CD8-positive, alpha-beta memory T cell (primary cell): ENCODE measurements at places on chromosomes 4 and X.
A peak's percentile ranks its signal among the peaks of the same experiment; 100 is the strongest.

DNA sequence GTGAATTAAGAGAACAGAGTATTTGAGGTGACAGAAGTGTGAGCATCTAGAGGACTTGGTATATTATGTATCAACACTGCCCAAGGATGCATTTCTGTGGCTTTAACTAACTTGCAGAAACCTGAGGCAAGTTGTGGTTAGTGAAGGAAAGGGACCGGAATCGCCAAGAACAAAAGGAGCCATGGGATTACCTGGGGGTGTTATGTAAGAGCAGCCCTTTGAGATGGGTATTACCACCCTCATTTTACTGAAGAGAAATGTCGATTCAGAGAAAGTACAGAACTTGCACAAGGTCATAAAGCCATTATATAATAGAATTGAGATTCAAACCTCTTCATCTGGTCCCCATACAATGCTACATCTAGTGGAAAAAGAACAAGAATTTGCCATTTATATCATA, 14.3 kb downstream of the TENM3 start:
- no peaks in the 10 kb centered on the region for H3K36me3 ChIP-seq
- no peaks in the 10 kb centered on the region for H3K4me1 ChIP-seq
- no peaks in the 10 kb centered on the region for H3K27me3 ChIP-seq

DNA sequence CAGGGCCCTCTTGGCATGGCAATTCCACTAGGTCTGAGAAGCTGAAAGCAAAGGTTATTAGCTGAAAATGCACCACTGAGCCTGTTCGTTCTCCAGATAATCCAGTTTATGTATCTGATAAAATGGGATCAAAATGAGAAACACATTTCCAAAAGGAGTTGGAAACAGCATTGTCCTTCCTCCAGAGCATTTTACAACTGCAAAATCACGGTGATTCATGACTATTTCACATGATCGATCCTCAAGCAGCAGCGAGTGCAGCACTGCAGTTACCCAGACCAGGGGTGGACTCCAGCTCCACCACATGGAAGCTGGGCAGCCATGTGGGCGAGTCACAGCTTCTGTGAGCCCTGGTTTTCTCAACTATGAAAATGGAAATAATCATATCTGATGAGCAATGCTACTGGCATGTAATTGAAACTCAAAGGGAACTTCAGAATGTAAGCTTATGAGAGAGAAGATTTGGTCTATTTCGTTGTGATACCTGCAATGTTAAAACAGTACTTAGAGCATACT, 78.7 kb upstream of the MSX1 start:
- H3K27me3 ChIP-seq: no peaks in the 10 kb centered on the region
- H3K27ac ChIP-seq: no peak overlapping the region
- no peak overlapping the region for H3K4me3 ChIP-seq
- no peaks in the 10 kb centered on the region for H3K36me3 ChIP-seq
- no peak for DNase-seq

GRCh38 chr4:112109360-112110058, 35.7 kb upstream of the FAM241A start:
- H3K27ac ChIP-seq: no peak overlapping the region
- H3K36me3 ChIP-seq: no peaks in the 10 kb centered on the region
- no peaks in the 10 kb centered on the region for H3K4me1 ChIP-seq
- H3K4me3 ChIP-seq: no peak overlapping the region
- H3K27me3 ChIP-seq: no peaks in the 10 kb centered on the region

DNA sequence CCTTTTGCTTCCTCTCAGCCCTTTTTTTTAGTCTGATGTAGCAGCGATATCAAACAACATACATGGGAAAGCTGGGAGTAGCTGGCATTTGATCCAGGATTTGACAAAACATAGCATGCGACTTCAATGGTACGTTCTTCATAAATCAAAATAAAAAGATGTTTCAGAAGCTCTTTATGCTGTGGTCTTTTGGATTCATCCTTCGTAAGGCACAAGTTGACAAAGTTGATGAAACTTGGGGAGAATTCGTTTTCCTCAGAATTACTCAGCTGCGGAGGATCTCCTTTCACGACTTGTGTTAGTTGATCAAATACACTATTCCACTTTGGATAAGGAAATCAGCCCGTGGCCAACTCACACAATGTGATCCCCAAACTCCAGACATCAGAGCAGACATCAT, 38.1 kb upstream of the CHIC1 start:
- H3K4me3 ChIP-seq: no peak overlapping the region
- H3K36me3 ChIP-seq: no peaks in the 10 kb centered on the region
- no peak for DNase-seq
- no peak overlapping the region for H3K27ac ChIP-seq

GRCh38 chr4:134905061-134905460, 703.5 kb upstream of the PABPC4L start:
- no peaks in the 10 kb centered on the region for H3K36me3 ChIP-seq
- no peak overlapping the region for H3K4me3 ChIP-seq
- no peaks in the 10 kb centered on the region for H3K4me1 ChIP-seq
- no peak for DNase-seq

DNA sequence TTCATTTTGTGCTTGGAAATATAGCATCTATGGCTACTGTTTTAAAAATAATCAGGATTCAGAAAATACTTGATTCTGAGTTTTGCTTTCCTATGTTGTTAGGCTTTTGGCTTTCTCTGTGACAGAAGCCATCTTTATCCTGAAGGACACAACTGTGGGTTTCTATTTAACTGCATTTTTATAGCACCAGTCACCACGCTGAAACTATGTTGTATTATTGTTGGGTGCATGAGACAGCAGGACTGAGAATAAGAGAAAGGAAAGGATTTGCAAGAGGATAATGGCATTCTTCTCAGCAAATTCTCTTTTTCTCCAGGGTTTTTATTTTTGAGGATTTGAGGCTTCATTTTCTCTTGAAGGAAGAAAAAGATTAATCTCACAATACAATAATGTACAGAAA, 10.1 kb upstream of the NEUROG2 start:
- peaks cover 11% of the 10 kb centered on the region for H3K4me1 ChIP-seq

DNA sequence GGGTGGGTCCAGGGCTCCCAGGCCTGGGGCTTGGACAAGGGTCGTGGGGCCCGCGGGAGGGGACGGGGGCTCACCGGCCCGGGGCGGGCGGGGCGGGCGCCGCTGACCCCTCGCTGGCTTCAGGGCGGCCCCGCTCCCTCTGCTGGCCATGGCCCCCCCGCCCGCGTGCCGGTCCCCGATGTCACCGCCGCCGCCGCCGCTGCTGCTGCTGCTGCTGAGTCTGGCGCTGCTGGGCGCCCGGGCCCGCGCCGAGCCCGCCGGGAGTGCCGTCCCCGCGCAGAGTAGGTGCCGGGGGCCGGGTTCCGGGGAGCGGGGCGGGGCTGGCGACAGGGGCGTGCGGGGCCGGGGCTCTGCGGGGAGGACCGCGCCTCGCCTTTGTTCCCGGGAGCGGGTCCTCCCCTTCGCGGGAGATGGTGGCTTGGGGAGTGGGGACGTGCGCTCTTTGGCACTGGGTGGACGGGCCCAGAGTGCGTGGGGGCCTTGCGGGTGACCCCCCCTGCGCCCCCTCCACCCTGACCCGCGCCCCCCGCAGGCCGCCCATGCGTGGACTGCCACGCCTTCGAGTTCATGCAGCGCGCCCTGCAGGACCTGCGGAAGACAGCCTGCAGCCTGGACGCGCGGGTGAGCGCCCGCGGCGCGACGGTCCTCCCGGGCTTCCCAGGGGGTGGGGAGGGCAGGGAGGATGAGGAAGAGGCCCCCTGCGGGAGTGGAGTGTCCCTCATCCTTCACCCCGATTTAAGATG, 16.8 kb upstream of the NAT8L start:
- DNase-seq: peak; percentile 39
- peaks cover 5% of the 10 kb centered on the region for H3K4me1 ChIP-seq
- no peaks in the 10 kb centered on the region for H3K36me3 ChIP-seq
- peaks cover 7% of the 10 kb centered on the region for H3K27me3 ChIP-seq

DNA sequence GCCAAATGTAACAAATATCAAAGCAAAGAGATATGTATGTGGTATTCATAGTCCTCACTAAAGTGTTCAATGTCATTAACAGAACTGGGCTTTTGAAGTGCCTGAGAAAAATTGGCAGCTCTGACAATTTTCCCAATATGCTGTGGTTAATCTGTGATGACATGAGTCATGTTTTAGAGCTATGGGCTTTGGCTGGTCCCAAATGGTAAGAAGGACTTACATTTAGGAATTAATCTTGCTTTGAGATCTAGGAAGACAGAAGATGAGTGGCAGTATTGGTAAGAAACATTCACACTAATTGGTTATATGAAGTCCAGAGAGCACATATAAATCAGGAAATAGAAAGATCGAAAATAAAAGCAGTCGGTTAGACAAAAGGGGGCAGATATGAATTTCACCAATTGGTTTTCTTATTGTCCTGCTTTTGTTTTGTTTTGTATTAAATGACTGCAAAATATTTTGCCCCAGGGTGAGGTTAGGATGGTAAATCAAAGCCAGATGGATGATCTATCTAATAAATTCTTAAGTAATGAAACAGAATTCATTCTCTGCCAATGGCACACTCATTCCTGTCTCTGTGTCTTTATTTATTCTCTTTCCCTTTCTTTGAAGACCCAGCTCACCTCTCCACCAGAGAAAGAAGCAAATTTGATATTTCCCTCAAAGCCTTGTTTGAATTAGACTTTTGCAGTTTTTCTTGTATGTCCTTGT, 993.1 kb downstream of the RPA4 start:
- no peak overlapping the region for H3K27ac ChIP-seq
- H3K4me3 ChIP-seq: no peak overlapping the region
- no peak for DNase-seq
- no peaks in the 10 kb centered on the region for H3K27me3 ChIP-seq

GRCh38 chr4:152010710-152011079, 249.9 kb upstream of the GATB start:
- DNase-seq: no peak
- H3K36me3 ChIP-seq: no peaks in the 10 kb centered on the region
- no peaks in the 10 kb centered on the region for H3K27me3 ChIP-seq
- H3K27ac ChIP-seq: no peak overlapping the region

GRCh38 chr4:157075401-157075800, 549 bp upstream of the GLRB start:
- H3K4me1 ChIP-seq: no peaks in the 10 kb centered on the region
- H3K4me3 ChIP-seq: no peak overlapping the region
- no peaks in the 10 kb centered on the region for H3K27me3 ChIP-seq
- H3K27ac ChIP-seq: no peak overlapping the region

- no peaks in the 10 kb centered on the region for H3K4me1 ChIP-seq
- no peaks in the 10 kb centered on the region for H3K27me3 ChIP-seq
- H3K4me3 ChIP-seq: no peak overlapping the region
Measured at GRCh38 chr4:4334798-4335520, 44.9 kb downstream of the ZBTB49 start.

DNA sequence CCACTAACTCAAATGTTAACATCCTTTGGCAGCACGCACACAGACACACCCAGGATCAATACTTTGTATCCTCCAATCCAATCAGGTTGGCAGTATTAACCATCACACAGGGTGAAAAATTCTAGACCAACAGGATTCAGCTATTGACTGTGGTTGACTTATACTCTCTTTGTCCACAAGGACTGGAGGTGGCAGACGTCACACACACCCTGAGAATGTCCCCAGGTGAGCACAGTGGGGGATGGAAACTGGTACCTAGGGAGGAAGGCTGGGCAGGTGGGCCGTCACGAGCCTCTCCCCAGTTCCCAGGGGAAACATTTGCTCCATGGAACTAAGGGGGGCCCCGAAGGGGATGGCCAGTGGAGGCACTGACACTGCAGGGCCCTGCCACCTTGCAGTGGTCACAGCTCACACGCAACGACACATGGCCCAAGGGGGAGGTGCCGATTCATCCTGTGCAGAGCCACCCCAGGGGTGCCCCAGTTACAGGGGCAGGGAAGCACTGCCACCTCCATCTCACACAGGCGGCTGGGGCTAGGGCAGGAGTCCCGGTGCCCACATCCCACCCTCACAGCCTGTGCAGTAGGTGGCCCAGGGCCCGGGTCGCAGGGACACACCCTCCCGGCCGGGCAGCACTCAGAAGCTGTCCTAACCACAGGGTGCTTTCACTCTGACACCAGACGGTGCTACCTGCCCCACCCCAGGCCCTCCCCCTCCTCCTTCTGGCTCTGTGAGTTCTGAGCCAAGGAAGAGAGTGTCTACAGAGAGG, 17.4 kb downstream of the ZFYVE28 start:
- no peak for DNase-seq
- no peaks in the 10 kb centered on the region for H3K36me3 ChIP-seq
- H3K27me3 ChIP-seq: no peaks in the 10 kb centered on the region
- peaks cover 21% of the 10 kb centered on the region for H3K4me1 ChIP-seq
- H3K27ac ChIP-seq: peak overlapping the region; percentile 33

GRCh38 chr4:184515606-184516005, 41.3 kb upstream of the IRF2 start:
- H3K27me3 ChIP-seq: no peaks in the 10 kb centered on the region
- no peak overlapping the region for H3K4me3 ChIP-seq
- no peak for DNase-seq
- no peaks in the 10 kb centered on the region for H3K36me3 ChIP-seq

DNA sequence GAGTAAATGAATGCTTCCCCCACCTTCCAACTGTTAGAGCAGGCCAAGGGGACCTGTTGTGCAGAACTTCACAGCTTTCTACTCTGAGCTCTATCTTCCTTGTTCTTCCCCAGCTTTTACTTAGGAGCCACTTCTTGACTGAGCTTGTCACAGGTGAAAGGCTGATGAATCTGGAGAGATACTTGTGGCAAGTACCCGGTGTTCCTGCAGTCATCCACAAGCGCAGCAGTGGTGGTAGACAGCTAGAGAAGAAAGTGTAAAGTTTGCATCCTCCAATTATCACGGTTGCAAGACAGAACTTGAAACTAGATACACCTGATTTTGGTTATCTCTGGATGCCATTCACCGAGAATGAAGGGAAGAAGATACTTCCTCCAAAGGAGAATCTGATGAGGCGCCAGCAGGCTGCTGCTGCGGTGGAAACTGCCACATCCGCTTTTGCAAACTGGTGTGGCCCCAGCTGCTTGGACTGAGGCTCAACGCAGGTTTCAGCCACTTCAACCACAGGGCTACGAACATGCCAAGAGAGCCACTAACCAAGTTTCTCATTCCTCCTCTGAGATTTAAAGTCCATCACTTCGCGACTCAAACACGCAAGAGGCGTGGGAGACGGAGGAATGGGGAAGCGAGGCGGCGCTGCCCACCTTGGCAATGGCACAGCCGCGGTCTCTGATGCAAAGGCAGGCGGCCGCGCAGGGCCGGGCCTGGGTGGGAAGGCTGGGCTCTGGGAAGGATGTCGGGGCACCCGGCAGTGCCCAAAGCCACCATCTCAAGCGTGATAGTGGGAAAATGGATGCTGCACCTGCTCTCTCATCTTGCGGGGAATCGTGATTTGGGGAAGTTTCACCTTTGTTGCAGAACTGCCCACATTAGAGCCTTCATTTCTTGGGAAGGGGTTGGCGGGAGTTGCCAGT, 1.3 kb upstream of the FHIP1A start:
- no peak overlapping the region for H3K27ac ChIP-seq
- H3K4me3 ChIP-seq: peak overlapping the region; percentile 68
- H3K4me1 ChIP-seq: peaks cover 15% of the 10 kb centered on the region
- H3K27me3 ChIP-seq: peaks cover 4% of the 10 kb centered on the region
- no peaks in the 10 kb centered on the region for H3K36me3 ChIP-seq
